ENCODE measurements at places on chromosomes 5 and 9.

- no peak for DNase-seq
Measured at GRCh38 chr5:156356238-156356637, 29.3 kb downstream of the SGCD start.

DNA sequence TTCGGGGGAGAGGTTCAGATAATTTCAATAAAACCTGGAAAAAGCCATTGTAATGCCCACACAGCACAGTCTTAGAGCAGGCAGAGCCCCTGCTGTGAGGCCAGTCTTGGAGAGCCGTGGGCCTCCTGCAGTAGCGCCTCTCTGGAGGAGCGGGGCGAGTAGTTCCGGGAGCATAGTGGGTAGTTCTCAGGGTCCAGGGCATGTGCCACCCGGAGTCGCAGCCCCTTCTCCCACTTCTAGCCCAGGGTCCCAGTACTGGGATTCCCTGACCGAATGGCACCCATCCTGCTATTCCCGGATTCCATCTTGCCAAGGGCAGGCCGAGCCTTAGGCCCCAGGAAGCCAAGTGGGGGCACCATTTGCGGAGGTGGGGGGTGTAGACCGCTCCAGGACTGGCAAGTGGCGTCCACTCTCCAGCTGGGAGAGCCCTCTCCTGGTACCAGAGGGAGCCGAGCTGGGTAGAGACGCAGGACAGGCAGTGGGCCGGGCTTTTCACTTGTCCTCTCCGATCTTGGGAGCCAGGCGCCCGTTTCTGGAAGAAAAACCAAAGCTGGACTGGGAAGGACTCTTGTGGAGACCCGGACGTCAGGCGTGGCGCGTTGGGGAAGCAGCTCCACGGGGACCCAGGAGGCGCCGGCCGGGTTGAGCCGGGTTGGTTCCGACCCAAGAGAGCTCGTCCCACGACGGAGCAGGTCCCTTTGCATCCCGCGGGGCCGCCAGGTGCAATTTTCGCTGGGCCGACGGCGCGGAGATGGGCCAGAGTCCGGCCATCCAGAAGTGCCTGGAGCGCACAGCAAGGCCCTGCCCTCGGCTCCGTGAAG, 12.1 kb downstream of the PROP1 start:
- DNase-seq = peak; percentile 39

DNA sequence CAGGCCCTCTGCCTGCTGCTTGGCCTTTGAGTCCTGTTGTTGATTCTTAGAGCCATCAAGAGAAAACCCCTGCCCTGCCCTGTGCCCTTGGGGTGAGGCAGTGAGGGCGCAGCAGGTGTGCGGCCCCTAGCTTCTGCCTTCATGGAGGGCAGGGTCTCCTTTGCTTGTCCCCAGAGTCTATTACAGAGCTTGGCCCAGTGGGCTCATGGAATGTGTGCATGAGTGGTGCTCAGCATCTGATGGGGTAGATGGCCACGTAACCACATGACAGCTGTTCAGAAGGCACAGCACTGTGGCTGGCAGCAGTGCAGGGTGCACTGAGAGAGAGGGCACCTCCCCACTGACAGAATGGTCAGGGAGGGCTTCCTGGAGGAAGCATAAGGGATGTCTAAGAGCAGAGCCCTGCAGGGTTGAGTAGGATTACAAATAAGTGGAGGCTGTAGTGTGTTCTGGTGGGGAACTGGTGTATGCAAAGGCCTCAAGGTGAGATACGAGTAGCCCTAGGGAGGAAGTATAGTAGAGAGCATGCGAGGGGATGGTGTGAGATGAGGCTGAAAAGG, 70.8 kb downstream of the MACROH2A1 start:
- no peak for DNase-seq

GRCh38 chr9:2465921-2466460, 155.6 kb upstream of the VLDLR start:
- DNase-seq = peak; percentile 27

DNA sequence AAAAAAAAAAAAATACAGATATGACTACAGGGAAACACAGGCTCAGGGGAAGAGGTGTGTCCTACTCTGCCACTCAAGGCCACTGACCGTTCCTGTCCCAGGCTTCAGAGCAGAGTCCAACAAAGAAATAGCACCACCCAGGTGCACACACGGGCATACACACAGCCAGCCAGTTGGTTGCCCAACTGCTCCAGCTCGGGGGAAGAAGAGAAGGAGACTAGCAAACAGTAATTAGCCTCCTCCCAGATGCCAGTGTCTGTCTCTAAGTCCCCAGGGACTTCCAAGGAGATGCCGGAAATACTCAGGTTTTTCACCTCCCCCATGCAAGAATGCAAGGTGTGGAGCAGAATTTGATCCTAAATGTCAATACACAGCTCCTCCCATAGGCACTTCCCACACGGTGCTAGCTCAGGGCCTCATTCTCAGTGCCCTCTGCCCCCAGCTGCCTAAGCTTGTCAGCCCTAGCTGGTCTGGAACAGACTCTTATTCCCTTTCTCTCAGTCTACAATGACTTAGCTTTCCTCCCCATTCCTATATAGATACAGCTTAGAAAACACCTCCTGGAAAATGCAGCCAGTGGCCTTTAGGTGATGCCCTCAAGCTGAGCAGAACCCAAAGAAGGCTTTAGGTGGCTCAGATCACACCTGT, 1.7 kb downstream of the MYORG start:
- no peak for DNase-seq

DNA sequence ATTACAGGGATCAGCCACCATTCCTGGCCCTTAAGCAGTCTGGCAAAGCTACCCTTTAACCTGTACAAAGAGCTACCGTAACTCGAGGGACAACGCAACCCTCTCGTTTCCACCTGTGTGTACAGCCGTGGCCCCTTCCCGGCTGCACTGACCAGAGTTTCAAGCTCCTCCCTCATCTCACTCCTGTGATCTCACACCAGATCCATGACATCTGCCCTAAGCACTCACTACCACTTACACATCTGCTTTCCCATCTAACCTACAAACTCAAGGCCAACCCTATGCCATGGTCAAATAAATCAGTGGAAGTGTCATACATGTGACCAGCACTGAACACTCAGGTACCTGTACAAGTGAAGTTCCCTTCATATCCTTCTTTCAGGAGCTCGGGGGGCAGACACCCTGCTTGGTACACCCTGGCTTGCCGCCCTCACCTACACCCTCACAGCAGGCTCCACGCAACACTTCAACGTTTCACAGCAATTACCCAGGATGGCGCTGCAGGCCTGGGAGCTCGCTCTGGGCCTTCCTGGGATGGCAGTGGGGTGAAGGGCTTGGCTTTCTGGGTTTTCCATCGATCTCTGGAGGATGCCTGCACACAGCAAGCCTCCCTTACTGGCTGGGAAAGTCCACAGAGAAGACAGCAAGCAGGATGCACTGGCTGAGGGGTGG, 61.7 kb downstream of the PRRT1B start:
- DNase-seq = no peak

GRCh38 chr5:117315170-117315569, 740.5 kb upstream of the SEMA6A start:
- DNase-seq = no peak

DNA sequence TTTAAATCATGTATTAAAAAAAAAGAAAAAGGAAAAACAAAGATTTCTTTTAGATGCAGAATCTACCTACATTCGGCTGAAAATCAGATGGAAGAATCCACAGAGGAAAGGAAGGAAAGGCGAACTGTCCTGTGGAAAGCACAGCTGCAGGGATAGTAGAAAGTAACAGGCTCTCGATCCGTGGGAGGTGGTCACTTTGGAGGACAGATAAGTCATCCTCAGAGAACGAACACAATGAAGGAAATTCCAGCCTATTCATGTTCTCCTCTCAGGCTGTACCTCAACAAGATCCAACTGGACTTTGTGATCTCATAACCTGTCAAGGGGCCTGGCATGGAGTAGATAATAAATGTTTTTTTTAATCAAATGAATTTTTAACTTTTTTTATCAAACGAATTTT, 72.8 kb downstream of the NR6A1 start:
- DNase-seq = no peak

DNA sequence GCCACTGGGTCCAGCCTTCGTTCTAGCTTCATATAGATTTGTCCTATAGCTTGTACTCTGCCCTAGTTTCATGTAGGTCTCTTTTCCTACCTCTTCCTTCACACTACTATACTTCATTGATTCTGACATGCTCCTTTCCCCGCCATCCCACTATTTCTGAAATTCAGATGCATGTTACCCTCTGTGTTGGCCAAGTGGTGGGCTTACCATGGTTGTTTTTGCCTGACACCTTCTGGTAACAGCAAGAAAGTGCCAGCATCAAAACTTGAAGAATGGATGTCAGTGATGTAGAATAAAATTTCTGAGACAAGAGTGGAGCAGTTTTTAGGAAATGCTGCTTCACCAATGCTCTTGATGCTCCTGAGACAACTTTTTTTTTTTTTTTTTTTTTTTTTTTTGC, 19.5 kb upstream of the SERINC5 start:
- DNase-seq = no peak

All from right kidney (tissue), 9 donors.